A549 treated with AZD2906 at 1 μM for 4 hours (cell line): ENCODE measurements at places on chromosomes 6 and 20. TPM values are rescaled to one million over a fixed set of nuclear protein-coding genes. Genes with fewer than 3 reads are reported as not detected.

Gene PPT2
- 7.8 to 8.8 TPM (median 8.5 TPM) in 5 replicates for total RNA-seq

Gene SDC4
- total RNA-seq: 89.5 to 111 TPM (median 95.6 TPM) in 5 replicates

Gene SLC22A2
- not detected in 5 replicates for total RNA-seq

Gene MYT1
- 0.11 to 0.75 TPM (median 0.22 TPM) in 5 replicates for total RNA-seq

Gene C6orf52
- total RNA-seq: 1.1 to 2.4 TPM (median 1.9 TPM) in 5 replicates

Gene ZSCAN16
- total RNA-seq: 3.6 to 4.7 TPM (median 4.0 TPM) in 5 replicates

Gene BPIFA1
- not detected in 5 replicates for total RNA-seq

Gene TRAM2
- total RNA-seq: 31.7 to 38.6 TPM (median 36.5 TPM) in 5 replicates

Gene MPIG6B
- not detected in 5 replicates for total RNA-seq

Gene POLR1H
- total RNA-seq: 26.5 to 37.6 TPM (median 32.0 TPM) in 5 replicates

Gene B3GAT2
- 0.02 to 0.03 TPM (median 0.03 TPM) in 4 of 5 replicates, not detected in the other for total RNA-seq

Gene DDO
- 0.06 to 0.14 TPM (median 0.11 TPM) in 4 of 5 replicates, not detected in the other for total RNA-seq

Gene LCA5
- 0.32 to 0.93 TPM (median 0.52 TPM) in 5 replicates for total RNA-seq

Gene ID1
- total RNA-seq: 331 to 548 TPM (median 489 TPM) in 5 replicates

Gene SIRPB2
- total RNA-seq: not detected in 5 replicates

Gene ENPP3
- not detected in 5 replicates for total RNA-seq
